Forelimb muscle (tissue), 1 donor: ENCODE measurements at places on chromosomes 4 and X. TPM values are rescaled to one million over a fixed set of nuclear protein-coding genes. Genes with fewer than 3 reads are reported as not detected.

The CNGA1 gene
- polyA plus RNA-seq: 0.94 TPM

The CXorf49 gene
- polyA plus RNA-seq: not detected

The GPR50 gene
- polyA plus RNA-seq: not detected

The EOLA1 gene
- 21.4 TPM for polyA plus RNA-seq

- DNase-seq: no peak
These were observed 80.0 kb downstream of the IL21 start for GRCh38 chr4:122540838-122541237.

DNA sequence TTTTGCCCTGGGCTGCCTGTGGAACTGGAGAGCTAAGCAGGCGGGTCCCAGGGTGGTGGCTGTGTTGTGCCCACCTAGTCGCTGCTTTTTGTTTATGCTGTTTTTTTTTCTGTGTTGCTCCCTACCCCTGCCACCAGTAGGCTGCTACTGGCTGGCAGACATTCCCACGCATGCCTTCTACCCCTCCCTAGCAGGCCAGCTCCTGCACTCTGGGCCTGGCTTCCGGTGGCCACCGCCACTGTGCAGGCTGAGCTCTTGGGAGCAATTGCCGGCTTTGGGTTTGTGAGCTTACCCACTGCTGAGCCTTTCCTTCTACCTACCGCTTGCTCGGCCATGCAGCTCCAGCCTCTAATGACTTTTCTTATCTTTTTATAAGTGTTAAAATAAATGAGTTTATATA lies 57.6 kb downstream of the RBM46 start:
- no peak for DNase-seq

DNA sequence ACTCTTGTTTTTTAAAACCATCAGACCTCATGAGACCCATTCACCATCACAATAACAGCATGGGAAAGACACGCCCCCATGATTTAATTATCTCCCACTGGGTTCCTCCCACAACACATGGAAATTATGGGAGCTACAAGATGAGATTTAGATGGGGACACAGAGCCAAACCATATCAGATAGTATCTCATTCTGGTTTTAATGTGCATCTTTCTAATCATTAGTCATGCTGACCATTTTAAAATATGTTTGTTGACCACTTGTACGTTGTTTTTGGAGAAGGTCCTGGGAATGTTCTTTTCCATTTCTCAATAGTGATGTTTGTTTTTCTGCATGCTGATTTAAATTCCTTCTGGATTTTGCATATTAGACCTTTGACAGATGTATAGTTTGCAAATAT lies 119.0 kb downstream of the RTL3 start:
- no peak for DNase-seq

DNA sequence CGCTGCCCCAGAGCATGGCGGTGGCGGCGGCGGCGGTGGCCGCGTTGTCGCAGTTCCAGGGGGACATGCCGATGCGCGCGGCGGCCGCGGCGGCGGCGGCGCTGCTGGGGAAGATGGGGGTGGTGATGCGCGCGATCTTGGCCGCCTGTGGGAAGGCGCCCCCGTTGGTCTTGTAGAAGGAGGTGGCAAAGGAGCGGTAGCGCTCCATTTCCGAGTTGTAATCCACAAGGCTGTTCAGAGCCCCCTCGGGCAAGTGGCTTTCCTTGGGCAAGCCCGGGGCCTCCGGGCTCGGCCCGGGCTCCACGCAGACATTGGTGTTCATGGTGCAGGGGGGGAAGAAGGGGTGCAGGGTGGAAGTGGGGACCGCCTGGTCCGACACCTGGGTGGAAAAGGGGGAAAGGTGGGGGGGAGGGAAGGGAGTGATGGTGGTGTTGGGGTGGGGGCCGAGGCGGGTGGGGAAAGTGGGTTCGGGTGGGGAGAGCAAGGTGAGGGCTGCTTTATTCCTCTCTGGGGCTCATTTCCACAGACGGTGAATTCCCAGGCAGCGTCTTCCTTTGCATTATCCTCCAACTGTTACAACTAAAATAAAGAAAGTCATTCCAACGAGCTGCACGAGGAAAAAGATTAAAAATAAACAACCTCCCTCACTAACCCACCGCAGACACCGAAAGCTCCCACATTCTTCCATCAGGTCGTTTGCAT lies 3.1 kb downstream of the CXXC4 start:
- no peak for DNase-seq

GRCh38 chr4:82484996-82485783 lies 54.8 kb downstream of the ENOPH1 start:
- DNase-seq: no peak
